Stimulated activated CD4-positive, alpha-beta T cell treated with anti-CD3 and anti-CD28 coated beads, TNF-alpha, amount 100 ng/mL, for 24 hours (primary cell): ENCODE measurements at places on chromosomes 13 and 19.

- peak; percentile 54 for DNase-seq
Measured at GRCh38 chr19:56507446-56508289, at the start of gene ZNF471. Gene ZNF471, plus strand, starts transcription at chr19:56507855. Its CDS starts 3,717 bp downstream, at chr19:56511572.

DNA sequence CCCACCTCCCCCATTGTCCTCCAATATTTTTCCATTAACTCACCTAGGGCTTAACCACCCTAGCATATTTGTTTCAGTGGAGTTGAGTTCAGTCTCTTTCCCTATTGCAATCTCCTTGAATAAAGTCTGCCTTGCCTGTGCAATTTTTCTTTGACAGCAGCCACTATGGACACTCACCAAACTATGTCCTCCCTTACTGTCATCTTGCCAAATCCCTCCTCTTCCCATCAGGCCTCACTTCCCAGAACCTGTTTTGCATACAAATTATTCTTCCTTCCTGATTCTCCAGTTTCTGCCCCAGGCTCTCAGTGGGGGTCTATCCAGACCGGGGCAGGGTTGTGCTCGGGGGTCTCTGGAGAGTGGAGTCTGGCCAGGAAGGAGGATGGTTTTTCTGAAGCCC, 2.2 kb upstream of the LYPD5 start:
- no peak for DNase-seq

- peak; percentile 21 for DNase-seq
Measured at GRCh38 chr19:13906521-13906904, 512 bp downstream of the CC2D1A start.

- DNase-seq, result no peak
Measured at GRCh38 chr19:39038098-39038497, 5.7 kb upstream of the FBXO27 start.

DNA sequence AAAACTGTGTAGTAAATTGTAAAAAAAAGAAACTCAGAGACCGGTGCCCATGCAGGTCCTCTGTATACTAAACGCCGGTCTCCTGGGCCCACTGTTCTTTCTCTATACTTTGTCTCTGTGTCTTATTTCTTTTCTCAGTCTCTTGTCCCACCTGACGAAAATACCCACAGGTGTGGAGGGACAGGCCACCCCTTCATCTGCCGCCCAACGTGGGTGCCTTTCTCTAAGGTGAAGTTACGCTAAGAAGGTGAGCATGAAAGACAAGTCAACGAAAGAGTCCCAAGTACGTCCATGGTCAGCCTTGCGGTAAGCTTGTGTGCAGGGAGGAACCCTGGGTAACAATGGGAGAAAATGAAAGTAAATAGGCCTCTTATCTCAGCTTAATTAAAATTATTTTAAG, 48.0 kb upstream of the WASF3 start:
- no peak for DNase-seq

- DNase-seq, result peak; percentile 38
Measured at GRCh38 chr19:49436381-49437017, 4.8 kb downstream of the SLC17A7 start.

DNA sequence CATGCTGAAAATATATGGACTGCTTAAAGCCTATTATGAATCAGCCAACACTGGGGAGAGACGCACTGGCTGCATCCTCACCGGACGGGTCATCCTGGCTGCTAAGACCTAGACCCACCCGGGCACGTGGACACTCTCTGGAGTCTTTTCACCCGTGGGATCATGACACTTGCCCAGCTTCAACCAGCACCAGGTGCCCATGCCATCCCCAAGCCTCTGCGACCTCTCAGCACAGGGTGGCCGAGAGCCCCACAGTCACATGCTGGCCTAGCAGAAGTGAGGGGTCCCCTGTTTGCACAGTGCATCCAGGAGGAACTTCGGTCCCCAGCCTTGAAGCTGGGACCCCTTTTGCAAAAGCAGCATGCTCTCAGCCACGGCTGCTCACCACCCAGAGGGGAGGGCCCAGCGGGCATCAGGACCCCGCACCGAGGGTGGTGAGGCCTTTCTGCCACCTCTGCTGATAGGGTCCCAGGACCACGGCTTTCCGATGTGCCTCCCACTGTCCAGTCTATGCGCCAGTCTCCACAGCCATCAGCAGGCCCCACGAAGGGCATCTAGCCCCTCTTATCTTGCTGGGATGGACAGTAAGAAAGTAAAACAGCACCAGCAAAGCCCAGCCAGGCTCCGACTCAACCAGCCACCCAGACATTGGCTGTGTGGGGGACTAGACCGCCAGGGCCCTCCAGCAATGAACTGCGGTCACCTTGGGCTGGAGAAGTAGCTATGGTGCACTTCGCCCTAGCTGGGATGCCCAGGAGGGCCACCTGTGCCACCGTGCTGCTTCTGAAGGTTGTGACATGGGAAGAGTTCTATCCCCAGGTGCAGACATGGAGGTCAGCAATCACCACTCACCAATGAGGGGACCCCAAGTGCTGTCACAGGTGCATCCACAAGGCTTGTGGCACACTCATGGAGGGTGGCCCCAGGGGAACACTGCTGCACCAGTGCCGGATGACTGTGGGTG, 73.1 kb downstream of the CEBPG start:
- DNase-seq, result no peak
